ENCODE measurements at places on chromosomes 11 and 22. TPM values are rescaled to one million over a fixed set of nuclear protein-coding genes. Genes with fewer than 3 reads are reported as not detected.

DNA sequence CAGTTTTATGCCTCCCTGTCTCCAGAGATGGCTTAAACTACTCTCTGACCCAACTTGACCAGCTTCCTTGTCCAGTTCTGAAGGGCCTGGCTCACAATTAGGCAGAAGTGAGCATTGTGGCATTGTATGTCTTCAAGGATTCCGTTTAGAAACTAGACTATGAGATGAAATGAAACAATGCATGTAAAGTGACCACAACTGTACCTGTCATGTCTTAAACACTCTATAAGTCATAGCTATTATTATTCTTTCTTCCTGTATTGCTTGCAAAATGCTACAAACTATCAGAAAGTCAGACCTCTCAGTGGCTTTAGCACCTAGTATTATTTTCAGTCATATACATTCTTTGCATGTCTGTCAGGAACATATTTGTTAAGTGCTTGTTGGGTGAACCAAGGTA, 127.9 kb upstream of the MTMR2 start:
- H3K27me3 ChIP-seq = no peaks in the 10 kb centered on the region
- H3K4me1 ChIP-seq = peaks cover 33% of the 10 kb centered on the region
- H3K36me3 ChIP-seq = no peaks in the 10 kb centered on the region
- no peak overlapping the region for H3K4me3 ChIP-seq
- no peak for DNase-seq

DNA sequence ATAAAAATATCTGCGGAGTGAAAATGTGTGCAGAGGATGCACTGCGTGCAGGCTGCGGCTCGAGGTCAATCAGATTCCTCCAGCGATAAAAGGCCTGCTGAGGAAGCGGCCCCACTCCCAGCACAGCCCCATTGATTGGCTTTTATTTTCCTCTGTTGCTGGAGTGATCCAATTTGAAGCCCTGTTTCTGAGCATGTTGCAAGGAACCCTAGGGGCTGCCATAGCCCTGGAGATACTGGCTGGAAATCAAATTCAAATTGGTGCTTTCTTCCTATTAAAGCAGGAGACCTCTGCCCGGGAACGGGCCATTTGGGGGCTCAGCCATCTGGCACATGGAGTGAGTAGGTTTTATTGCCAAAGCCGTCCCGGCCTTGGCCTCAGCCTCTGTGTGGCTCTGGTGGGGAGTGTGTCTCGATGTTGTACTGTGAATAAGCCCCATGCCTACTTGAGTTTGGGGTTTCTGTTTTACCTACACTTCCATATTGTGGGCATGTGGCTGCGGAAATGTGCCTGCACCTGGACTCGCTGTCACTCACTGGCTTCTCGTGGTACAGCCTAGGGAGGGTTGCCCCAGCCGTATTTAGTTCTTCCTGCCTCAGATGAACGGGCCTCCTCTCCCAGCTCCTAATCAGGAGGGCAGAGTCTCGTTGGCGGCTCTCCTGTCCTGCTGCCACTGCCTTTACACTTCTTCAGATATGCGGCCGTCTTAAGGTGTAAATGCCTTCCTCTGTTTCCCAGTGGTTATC, 25.6 kb downstream of the PARVB start:
- H3K4me1 ChIP-seq = no peaks in the 10 kb centered on the region
- no peak overlapping the region for H3K27ac ChIP-seq
- DNase-seq = no peak

- no peaks in the 10 kb centered on the region for H3K27me3 ChIP-seq
- H3K4me1 ChIP-seq = no peaks in the 10 kb centered on the region
- DNase-seq = peak; percentile 56
- H3K27ac ChIP-seq = no peak overlapping the region
- H3K4me3 ChIP-seq = no peak overlapping the region
These were observed 20.6 kb downstream of the APOBEC3H start for GRCh38 chr22:39117585-39118191.

DNA sequence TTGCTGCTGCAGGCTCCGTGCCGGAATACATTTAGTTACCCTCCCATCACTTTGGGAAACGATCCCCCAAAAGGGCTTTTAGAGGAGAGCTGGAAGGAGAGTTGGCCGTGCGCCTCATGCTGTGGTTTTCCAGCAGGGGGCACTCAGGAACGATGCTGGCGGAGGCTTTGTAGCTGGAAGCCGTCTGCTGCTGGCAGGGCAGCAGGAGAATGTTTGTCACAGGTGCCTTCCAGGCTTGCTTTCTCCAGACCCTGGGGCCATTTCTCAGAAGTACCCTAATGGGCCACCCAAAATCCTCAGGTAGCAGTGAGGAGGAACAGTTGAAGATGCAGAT, 30.0 kb upstream of the CABP7 start:
- no peak for DNase-seq
- no peaks in the 10 kb centered on the region for H3K27me3 ChIP-seq
- H3K36me3 ChIP-seq = no peaks in the 10 kb centered on the region
- peaks cover 13% of the 10 kb centered on the region for H3K4me1 ChIP-seq

DNA sequence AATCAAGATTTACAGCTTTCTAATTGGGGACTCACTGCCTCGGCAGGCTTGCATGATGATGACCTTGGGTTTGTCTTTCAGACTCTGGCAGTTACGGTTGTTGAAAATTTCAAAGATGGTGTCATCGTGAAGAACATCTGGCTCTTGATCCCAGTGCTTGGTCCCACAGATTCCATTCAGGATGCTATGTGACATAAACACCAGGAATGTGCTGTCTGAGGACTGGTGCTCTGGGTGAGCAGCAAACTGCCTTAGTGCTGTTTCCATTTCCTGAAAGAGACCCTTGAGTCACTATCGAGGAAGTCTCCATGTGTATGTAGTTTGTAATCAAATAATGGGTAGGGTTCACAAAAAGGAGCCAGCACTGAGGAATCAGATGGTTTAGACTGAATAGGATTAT, 7.1 kb downstream of the CASP12 start:
- no peaks in the 10 kb centered on the region for H3K27me3 ChIP-seq
- H3K4me3 ChIP-seq = no peak overlapping the region
- H3K4me1 ChIP-seq = peaks cover 17% of the 10 kb centered on the region
- H3K36me3 ChIP-seq = no peaks in the 10 kb centered on the region

DNA sequence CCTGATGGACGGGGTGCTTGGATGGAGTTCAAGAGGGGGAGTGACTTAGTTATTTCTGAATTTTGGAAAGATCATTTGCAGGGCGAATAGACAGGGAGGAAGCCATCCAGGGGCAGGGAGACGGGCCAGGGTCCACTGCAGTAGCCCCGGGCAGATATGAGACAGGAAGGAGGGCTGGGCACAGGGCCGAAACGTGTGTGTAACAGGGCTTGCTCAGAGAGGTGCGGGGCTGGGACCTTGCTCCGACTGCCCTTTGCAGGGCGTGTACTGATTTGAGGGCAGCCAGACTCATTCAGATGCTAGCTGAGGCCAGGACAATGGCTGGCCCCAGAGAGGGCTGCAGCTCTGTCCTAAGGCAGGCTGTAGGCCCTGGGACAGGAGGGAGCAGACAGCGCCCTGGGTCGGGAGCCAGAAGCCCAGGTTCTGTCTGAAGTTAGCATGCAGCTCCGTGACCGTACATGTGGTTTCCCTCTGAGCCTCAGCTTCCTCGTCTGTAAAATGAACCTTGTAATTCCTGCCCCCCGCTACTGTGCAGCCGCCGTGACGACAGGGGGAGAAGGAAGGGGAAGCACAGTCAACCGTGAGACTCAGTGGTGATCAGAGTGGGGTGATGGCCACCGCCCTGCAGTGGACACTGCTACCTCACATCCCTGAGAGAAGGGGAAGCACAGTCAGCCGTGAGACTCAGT, 103.4 kb downstream of the PHF21B start:
- no peak overlapping the region for H3K27ac ChIP-seq
- no peaks in the 10 kb centered on the region for H3K27me3 ChIP-seq
- no peak overlapping the region for H3K4me3 ChIP-seq
- no peaks in the 10 kb centered on the region for H3K36me3 ChIP-seq
- no peaks in the 10 kb centered on the region for H3K4me1 ChIP-seq
- no peak for DNase-seq

GRCh38 chr11:76621466-76621865, 49.1 kb downstream of the LRRC32 start:
- no peak overlapping the region for H3K27ac ChIP-seq
- no peaks in the 10 kb centered on the region for H3K4me1 ChIP-seq
- no peaks in the 10 kb centered on the region for H3K36me3 ChIP-seq

- no peaks in the 10 kb centered on the region for H3K4me1 ChIP-seq
- DNase-seq = no peak
- no peaks in the 10 kb centered on the region for H3K36me3 ChIP-seq
- H3K27me3 ChIP-seq = no peaks in the 10 kb centered on the region
These were observed 15.0 kb downstream of the IPO7 start for GRCh38 chr11:9399466-9399865.

DNA sequence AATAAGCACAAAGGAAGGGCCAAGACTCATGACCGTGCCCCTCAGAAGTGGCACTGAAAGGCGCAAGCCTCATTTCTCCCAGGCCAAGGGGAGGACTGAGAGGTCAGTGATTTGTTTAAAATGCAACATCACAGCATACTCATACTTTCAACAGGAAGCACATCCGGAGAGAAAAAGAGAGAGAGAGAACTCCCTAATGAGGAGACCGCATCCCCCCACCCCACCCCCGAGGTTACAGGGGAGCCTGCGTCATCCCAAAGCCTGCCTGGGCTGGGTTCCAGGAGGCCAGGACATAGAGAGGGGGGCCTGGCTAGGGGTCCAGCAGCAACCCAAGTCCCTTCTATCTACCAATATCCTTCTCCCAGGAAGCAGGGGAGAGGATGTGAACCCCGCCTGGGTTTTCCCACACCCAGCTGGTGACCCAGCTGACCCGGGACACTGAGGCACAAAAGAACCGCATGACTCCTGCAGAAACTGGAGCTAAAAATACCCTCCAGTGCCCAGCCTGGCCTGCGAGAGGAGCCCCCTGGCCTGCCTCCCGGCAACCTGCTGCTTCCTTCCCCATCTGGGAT, 3.8 kb downstream of the CSNK1E start:
- H3K27me3 ChIP-seq = no peaks in the 10 kb centered on the region
- DNase-seq = peak; percentile 95
- peak overlapping the region; percentile 96 for H3K4me3 ChIP-seq
- peaks cover 83% of the 10 kb centered on the region for H3K4me1 ChIP-seq
- H3K36me3 ChIP-seq = no peaks in the 10 kb centered on the region

DNA sequence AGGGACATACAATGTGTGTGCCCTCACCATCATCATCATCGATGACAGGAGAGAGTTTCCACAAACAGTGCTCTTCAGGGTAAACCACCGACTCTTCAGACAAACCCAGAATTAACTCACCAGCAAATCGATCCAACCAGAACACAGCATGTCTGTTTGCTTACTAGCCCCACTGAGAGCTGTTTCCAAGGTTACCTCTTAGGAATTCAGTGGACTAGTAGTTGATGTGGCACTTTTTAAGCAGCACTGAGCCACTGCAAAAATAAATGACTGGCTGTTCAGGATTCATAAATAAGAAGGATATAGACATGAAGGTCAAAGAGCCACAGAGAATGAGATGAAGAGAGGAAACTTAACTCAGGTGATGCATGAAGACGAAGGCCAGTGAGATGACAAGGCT, 83.1 kb downstream of the PARVA start:
- peak overlapping the region; percentile 63 for H3K27ac ChIP-seq
- no peaks in the 10 kb centered on the region for H3K27me3 ChIP-seq
- no peak for DNase-seq
- H3K4me1 ChIP-seq = peaks cover 64% of the 10 kb centered on the region

- H3K36me3 ChIP-seq = no peaks in the 10 kb centered on the region
- H3K4me1 ChIP-seq = no peaks in the 10 kb centered on the region
- H3K27me3 ChIP-seq = no peaks in the 10 kb centered on the region
- H3K27ac ChIP-seq = no peak overlapping the region
These were observed 30.9 kb upstream of the CACNG2 start for GRCh38 chr22:36734171-36735058.

DNA sequence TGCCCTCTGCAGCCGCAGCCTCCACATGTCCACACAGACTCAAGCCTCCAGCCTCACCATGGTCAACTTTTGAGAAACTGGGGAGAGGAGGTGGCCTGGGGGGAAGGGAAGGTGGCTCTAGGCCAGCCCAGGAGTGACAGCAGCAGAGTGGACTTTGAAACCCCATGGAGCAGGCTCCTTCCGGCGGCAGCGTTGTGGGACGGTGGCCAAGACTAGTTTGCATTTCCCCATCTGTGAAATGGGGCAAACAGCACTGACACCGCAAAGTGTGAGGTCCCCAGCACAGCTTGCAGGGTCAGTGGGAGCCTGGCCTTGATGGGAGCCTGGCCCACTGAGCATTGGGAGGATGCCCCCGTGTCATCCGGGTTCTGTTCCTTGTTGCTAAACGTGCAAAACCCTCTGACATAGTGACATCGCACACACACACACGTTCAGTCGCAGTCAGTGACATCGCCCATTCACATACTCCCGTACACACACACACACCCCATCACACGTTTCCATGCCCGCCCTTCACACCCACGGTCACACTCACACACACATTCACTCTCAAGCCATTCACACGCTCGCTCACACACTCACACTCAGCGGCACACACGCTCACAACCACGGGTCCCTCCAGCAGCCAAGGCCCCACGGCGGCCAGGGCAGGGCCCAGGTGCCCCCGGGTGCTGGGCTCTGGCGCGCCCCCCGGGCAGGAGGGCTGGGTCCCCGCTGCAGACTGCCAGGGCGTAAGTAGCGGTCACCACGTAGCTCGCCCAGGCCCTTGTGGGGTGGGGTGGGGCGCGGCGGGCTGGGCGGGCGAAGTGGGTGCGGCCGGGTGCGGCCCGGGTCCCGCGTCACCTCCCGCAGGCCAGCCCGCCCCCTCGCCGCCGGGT, 585 bp downstream of the CYB5R3 start:
- DNase-seq = no peak
- H3K27me3 ChIP-seq = no peaks in the 10 kb centered on the region
- H3K36me3 ChIP-seq = no peaks in the 10 kb centered on the region
- peak overlapping the region; percentile 99 for H3K4me3 ChIP-seq

DNA sequence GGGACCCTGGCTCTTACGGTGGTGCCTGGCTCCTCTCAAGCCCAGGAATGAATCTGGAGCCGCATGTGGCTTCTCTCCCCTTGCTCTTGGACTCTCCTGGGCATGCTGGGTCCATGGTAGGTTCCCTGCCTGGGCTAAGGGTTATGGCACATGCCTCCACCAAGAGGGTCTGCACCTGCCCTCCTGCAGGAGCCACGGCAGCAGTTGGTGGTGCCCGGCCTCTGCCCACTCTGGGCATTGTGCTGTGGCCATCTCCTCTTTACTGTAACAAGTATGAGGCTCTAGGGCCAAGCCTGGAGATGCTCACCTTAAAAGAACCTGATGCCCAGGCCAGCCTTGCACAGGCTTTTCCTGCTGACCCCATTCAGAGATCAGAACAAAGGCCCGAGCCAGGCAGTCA, 104.0 kb upstream of the PITPNB start:
- peaks cover 23% of the 10 kb centered on the region for H3K4me1 ChIP-seq
- no peak overlapping the region for H3K4me3 ChIP-seq
- H3K27me3 ChIP-seq = no peaks in the 10 kb centered on the region
- DNase-seq = peak; percentile 40

DNA sequence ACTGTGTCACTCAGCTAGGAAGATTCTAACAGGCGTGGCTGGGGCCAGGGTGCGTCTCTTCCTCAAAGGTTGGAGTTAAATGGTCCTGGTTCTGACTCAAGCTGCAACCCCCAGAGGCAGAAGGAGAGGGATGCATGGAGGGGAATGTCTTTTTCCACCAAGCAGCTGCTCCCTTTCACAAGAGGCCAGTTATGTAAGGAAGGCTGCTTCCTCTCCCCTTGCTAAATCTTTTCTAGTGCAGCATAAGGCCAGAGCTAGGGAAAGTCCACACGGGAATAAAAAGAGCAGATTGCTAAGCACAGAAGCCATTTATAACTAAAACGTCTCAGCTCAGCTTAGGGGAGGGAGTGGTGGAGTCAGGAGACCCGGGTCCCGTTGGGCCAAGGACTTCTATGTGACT, 10.0 kb downstream of the PVALB start:
- no peaks in the 10 kb centered on the region for H3K4me1 ChIP-seq
- no peak overlapping the region for H3K4me3 ChIP-seq
- H3K36me3 ChIP-seq = no peaks in the 10 kb centered on the region
- H3K27ac ChIP-seq = no peak overlapping the region
- DNase-seq = no peak

The NPAT gene
- 1.6 TPM for polyA plus RNA-seq

The XKR3 gene
- not detected for polyA plus RNA-seq

The APOL6 gene
- 4.2 TPM for polyA plus RNA-seq

The MRGPRF gene
- 18.7 TPM for polyA plus RNA-seq

The ZNF214 gene
- 0.46 TPM for polyA plus RNA-seq

Measured in sigmoid colon (tissue), 7 donors.